ENCODE measurements at places on chromosomes 5 and 9. TPM values are rescaled to one million over a fixed set of nuclear protein-coding genes. Genes with fewer than 3 reads are reported as not detected.

GRCh38 chr5:83750749-83751148, 30.1 kb upstream of the HAPLN1 start:
- no peak for DNase-seq

- no peak for DNase-seq
These were observed 50.5 kb downstream of the SH3PXD2B start for GRCh38 chr5:172403817-172404216.

DNA sequence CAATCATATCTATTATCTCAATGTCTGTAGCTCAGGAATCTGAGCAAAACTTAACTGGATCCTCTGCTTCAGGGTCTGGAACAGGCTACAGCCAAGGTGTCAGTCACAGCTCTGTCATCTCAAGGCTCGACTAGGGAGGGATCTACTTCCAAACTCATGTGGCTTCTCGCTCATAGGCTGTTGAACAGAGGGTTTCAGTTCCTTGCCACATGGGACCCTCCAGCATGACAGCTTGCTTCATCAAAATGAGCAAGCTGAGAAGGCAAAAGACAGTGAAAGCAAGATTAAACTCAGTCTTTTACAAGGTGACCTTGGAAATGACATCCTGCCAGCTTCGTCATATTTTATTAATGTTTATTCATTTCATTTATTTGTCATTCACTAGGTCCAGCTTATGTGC, 111.7 kb downstream of the GADD45G start:
- DNase-seq: no peak

DNA sequence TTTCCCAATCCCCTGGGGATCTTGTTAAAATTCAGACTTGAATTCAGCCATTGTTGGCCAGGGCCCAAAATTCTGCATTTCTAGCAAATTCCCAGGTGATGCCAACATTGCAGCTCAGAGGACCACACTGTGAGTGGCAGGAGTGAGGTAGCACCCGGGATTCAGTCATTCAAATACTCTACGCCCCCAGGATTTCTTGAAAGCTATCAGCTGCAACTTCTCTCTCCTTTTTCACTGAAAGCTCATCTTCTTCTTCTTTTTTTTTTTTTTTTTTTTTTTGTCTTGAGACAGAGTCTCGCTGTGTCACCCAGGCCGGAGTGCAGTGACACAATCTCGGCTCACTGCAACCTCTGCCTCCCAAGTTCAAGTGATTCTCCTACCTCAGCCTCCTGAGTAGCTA, 19.3 kb upstream of the ANKH start:
- no peak for DNase-seq

CFAP90 gene
- total RNA-seq: 0.33 TPM

DNA sequence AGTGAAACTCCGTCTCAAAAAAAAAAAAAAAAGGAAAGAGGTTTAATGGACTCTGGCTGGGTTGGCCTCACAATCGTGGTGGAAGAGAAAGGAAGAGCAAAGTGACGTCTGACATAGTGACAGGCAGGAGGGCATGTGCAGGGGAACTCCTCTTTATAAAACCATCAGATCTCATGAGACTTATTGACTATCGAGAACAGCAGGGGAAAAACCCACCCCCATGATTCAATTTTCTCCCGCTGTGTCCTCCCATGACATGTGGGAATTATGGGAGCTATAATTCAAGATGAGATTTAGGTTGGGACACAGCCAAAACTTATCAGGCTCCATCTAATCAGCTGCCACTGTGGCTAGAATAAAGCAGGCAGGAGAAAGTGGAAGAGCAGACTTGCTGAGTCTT, 610.4 kb upstream of the NUDT12 start:
- DNase-seq: no peak

FBXL17 gene
- total RNA-seq: 5.3 TPM

- no peak for DNase-seq
These were observed 36.5 kb upstream of the RASA1 start for GRCh38 chr5:87231037-87231808.

Data from WTC11 (cell line).